ENCODE measurements at places on chromosomes 5 and 9. TPM values are rescaled to one million over a fixed set of nuclear protein-coding genes. Genes with fewer than 3 reads are reported as not detected.

GRCh38 chr5:139835656-139836055 lies 40.0 kb downstream of the PSD2 start:
- no peaks in the 10 kb centered on the region for H3K36me3 ChIP-seq
- DNase-seq = no peak
- no peaks in the 10 kb centered on the region for H3K4me1 ChIP-seq
- H3K27ac ChIP-seq = no peak overlapping the region
- no peak overlapping the region for H3K4me3 ChIP-seq

- DNase-seq = peak; percentile 69
- no peaks in the 10 kb centered on the region for H3K27me3 ChIP-seq
- peak overlapping the region; percentile 75 for H3K27ac ChIP-seq
- peaks cover 9% of the 10 kb centered on the region for H3K4me1 ChIP-seq
- H3K36me3 ChIP-seq = no peaks in the 10 kb centered on the region
These were observed 4.0 kb upstream of the TRAF2 start for GRCh38 chr9:136882109-136882946.

DNA sequence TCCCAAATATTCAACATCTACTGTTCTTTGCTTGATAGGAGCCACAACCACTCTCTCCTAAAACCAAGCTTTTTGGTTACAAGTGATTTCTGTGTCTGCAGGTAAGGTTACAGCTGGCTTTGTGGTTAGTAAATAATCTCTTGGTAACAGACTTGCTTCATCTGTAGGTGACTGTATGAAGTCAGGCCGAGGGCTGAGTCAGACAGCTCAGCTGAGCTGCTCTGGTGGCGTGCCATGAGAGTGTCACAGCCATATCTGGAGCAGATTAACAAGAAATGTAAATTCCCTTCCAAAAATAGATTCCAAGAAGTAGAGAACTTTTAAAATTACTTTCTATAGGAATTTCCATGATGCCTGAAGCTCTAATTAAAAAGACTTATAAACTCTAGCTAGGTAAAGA lies 23.7 kb upstream of the TAS2R1 start:
- no peaks in the 10 kb centered on the region for H3K36me3 ChIP-seq
- no peaks in the 10 kb centered on the region for H3K27me3 ChIP-seq
- no peak overlapping the region for H3K4me3 ChIP-seq
- no peak for DNase-seq

Gene PCDHB3
- total RNA-seq = 1.5 TPM

Gene LHX6
- 1.1 TPM for total RNA-seq
